Activated CD4-positive, alpha-beta memory T cell treated with anti-CD3 and anti-CD28 coated beads for 36 hours (primary cell): ENCODE measurements at places on chromosomes 13 and 19. TPM values are rescaled to one million over a fixed set of nuclear protein-coding genes. Genes with fewer than 3 reads are reported as not detected.

GRCh38 chr13:77946522-77946921, 27.9 kb upstream of the EDNRB start:
- DNase-seq, result no peak

DNA sequence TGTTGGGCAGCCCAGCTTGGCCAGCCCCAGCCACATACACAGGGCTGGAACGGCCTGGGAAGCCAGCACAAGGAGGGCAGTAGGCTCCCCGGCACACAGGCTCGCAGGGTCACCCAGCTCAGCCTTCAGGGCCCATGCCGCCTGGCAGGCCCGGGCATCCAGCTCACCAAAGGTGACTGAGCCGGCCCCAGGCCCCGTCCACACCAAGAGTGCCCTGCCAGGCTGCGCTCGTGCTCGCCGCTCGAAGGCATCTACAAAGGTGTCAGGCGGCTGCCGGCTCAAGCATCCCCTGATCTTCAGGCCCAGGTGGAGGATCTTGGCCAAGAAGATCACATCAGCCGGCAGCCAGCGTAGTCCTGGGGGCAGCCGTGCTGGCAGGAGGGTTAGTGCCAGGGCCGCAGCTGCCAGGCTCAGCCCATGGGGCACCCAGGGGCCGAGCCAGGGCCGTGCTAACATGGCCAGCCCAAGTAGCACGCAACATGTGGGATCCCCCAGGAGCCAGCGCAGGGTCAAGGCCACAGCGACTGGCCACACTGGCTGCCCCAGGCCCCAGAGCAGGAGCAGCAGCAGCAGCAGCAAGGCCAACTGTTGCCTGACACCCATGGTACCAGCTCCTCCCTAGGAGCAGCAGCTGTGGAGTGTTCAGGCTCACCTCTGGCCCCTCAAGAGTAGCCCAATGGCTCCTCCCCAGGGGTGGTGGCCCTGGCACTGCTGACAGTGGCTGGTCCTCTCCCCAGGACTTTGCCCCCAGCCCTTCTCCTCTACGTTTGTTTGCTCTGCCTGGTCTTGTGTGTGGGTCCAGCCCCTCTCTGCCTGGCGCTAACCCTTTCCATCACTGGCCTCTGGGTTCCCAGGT, at the start of gene SLC27A5:
Gene SLC27A5, minus strand, starts transcription at position 640 of the 856 bp plus-strand sequence. Its CDS starts 37 bp downstream, at position 603.
- no peak for DNase-seq

The ZNF135 gene
- not detected for total RNA-seq

DNA sequence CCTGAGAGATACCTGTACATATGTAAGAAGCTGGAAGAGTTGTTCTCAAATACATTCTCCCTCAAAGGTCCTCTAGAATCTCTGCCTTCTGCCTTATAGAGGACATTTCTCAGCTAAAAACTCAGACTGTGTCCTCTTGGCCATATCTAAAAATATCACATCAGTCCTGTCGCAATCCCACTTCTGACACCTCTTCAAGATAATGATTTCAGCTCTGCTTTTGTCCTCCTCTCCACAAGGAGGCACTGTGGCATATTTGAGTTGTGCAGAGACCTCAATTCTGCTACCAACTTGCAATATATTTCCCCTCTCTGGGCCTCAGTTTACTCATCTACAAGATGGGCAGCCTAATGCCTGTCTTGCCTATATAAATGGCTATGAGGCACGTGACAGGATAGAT, 16.6 kb downstream of the ADAMTS10 start:
- no peak for DNase-seq

- no peak for DNase-seq
Observed at GRCh38 chr13:100235311-100235901, 146.5 kb downstream of the PCCA start.

- no peak for DNase-seq
Observed at GRCh38 chr19:35106291-35106583, 9.4 kb upstream of the FXYD3 start.

GRCh38 chr13:39347926-39348901, 254.8 kb downstream of the LHFPL6 start:
- DNase-seq, result no peak

The NLRP11 gene
- not detected for total RNA-seq

DNA sequence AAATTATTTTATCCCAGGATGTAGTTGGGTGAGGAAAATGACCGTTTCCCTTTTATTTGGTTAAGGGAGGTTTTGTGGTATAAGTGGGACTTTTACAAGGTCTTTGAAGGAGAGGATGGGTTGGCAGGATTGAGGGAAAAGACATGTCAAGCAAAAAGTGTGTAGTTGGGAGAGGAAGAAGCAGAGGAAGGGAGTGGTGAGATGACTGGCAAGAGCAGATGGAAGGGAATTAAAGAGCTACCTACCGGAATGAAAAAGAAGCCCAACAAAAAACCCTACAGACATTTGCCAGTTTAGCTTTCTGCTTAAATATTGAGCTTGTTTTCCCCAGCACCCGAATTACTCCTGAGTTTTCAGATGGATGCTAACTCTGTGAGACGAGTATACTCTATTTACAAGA, 19.6 kb downstream of the FRY start:
- DNase-seq, result no peak

GRCh38 chr13:45696610-45697226, 5.4 kb upstream of the CBY2 start:
- no peak for DNase-seq

- DNase-seq, result no peak
Observed at GRCh38 chr19:35571406-35571965, 8.0 kb upstream of the ATP4A start.

GRCh38 chr13:43140985-43141384, 117.6 kb downstream of the DNAJC15 start:
- DNase-seq, result no peak
